ENCODE measurements at places on chromosomes 7 and 10.

DNA sequence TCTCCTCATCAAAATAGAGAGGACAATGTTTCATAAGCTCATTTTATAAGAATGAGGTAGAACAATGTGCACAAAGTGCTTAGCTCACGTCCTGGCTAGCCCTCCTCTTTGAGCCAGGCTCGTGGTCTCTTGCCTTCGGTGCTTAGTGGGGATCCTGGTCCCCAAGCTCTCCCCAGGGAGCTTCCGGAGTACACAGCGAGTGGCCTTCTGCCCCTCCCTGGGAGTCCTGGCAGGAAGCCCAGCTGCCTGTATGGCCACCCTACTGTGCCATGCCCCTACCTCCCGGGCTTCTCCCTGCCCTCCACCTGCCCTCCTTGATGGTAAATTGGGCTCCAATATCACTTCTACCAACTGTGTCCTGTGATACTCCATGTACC is 868 bp downstream of the MYO1G start:
- no peak for DNase-seq

- DNase-seq = no peak
Observed at GRCh38 chr7:5197811-5198210, 7.8 kb downstream of the WIPI2 start.

GRCh38 chr10:70302292-70302691 is 18.5 kb upstream of the NPFFR1 start:
- DNase-seq = no peak

GRCh38 chr7:157558516-157558874 is 221.7 kb downstream of the DNAJB6 start:
- no peak for DNase-seq

- DNase-seq = no peak
Observed at GRCh38 chr7:140435252-140435895, 31.5 kb downstream of the RAB19 start.

- no peak for DNase-seq
Observed at GRCh38 chr10:77320971-77321471, 316.6 kb downstream of the KCNMA1 start.

GRCh38 chr10:132847856-132848255 is 61.9 kb upstream of the NKX6-2 start:
- DNase-seq = no peak

DNA sequence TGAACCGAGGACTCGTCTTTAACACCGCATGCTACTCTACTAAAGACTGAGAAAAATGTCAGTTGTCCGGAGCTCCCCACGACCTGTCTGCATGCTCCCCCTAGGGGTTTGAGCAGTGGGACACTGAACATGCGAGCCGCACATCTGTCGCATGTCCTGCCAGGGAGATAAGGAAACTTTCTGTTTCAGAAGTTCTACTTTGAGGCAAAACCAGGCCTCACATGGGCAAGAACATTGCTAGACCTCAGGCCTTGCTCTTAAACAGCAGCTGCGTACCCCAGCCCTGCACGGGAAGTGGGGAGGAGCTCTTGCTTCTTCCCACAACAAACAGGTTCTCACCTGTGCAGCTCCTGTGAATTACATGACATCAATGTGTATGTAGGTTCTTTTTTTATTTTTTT is 30.3 kb upstream of the HERPUD2 start:
- no peak for DNase-seq

DNA sequence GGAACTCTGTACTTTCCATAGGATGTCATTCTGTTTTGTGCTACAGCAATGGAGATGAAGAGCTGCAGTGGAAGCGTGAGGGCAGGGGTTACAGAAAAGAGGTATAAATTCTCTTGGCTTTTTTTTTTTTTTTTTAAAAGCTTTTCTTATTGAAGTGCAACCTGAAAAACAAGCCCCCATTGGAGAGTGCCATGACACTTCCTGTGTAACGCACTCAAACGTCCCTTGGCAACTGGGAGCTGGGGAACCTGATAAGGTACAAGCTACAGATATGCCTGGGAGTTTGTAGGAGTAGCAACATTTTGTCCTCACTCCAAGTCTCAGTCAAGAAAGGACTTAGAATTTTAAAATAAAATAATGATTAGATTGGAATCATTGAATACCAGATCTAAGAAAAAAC is 512.1 kb downstream of the RPS24 start:
- DNase-seq = no peak

- DNase-seq = peak; percentile 53
Observed at GRCh38 chr7:79176859-79177477, 276.5 kb downstream of the MAGI2 start.

DNA sequence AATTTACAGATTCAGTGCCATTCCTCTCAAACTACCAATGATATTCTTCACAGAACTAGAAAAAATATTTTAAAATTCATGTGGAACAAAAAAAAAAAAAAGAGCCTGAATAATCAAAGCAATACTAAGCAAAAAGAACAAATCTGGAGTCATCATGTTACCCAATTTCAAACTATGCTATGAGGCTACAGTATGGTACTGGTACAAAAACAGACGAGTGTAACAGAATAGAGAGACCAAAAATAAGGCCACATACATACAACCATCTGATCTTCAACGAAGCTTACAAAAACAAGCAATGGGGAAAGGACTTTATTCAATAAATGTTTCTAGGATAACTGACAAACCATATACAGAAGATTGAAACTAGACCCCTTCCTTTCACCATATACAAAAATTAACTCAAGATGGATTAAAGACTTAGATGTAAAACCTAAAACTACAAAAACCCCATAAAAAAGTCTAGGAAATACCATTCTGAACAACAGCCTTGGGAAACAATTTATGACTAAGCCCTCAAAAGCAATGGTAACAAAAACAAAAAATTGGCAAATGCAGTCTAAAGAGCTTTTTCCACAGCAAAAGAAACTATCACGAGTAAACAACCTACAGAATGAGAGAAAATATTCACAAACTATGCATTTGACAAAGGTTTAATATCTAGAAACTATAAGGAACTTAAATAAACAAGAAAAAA is 207.7 kb downstream of the PTN start:
- DNase-seq = no peak

- no peak for DNase-seq
Observed at GRCh38 chr10:30915146-30915545, 116.5 kb downstream of the ZNF438 start.

- DNase-seq = no peak
Observed at GRCh38 chr7:151918510-151918843, 37.8 kb upstream of the GALNTL5 start.

GRCh38 chr7:158695726-158696452 is 8.7 kb downstream of the NCAPG2 start:
- DNase-seq = peak; percentile 82

DNA sequence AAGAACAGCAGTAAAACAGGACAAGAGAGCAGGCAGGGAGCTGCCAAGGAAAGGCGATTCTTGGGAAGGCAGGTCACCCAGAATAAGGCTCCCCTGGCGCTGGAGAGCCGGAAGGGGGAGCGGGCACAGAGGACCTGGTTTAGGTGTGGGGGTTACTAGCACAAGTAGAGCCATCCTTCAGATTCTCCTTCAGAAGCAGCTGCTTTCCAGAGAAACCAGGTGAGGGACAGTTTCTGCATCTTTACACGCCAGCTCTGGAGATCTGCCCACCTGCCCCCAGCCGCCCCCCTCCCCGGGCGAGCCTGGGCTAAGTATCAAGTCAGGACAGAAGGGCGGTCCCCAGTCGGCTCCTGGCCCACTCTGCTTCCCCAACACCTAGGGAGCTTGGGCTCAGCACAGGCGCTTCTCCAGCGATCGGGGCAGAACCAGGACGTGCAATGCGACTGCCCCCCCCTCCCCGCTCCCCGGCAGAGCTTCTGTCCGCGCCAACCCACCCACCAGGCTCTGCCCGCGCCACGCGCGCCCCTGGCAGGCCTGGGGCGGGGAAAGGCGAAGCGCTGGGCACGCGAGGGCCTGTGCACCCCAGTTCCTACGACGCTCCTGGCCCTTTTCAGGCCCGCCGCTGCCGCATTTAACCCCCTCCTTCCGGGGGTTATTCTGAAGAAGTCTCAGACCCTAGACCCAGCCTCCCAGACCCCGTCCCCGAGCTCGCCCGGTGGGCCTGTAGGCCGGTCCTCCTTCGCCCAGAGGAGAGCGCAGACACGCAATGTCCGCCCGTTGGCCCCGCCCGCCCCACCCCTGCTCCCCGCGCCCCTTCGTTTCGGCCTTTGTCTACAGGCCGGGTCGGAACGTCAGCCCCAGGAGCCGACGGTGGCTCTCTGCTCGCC is 4.4 kb upstream of the EN2 start:
- no peak for DNase-seq

- no peak for DNase-seq
Observed at GRCh38 chr7:149261316-149261828, 624 bp upstream of the ZNF783 start.

DNA sequence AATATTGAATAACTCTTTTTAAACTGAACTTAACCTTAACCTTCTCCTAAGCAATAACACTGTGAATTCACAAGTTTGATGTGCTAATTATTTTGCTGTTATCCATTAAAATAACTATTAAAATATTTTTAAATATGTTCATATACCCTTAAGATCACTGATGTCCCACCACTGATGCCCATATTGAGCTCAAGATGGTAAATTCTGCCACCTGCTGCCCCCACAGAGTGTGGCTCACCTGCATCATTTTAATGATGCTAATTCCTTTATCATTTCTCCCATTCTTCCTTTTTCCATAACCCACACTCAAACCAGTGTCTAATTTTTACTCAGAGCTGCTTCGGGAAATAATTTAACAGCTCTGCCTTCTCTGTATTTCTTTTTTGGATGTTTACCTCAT is 82.3 kb upstream of the ARID5B start:
- DNase-seq = no peak

DNA sequence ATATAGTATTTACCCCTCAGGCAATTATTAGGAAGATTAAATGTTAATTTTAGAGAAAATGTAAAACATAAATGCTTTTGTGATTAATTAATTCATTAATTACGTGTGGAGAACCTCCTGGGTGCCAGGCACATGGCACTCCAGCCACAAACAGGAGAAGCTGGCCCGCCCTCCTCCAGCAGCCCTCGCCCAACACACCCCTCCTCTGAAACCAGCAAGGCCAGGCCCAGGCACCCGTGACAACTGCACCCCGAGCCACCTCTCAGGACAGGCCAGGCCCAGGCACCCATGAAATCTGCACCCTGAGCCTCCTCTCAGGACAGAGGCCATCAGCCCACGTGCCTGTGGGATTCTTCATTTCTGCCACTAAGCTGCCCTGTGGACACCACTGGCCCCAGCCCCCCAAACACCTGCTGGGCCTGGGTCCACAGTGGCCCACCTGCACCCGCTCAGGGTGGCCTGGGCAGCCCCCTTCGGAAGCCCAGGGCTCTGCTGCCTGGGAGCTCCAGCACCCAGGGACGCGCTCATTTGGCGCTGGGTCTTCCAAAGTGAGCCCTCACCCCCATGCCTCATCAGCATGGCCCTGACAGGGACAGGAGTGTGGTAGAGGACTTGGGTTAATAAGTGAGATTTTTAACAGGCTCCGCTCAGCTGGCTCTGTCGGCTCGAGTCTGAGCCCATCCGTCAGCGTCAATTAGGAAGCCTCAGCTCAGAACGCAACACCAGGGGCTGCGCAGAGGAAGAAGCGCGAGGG is 482.1 kb downstream of the DNAJB6 start:
- DNase-seq = no peak

DNA sequence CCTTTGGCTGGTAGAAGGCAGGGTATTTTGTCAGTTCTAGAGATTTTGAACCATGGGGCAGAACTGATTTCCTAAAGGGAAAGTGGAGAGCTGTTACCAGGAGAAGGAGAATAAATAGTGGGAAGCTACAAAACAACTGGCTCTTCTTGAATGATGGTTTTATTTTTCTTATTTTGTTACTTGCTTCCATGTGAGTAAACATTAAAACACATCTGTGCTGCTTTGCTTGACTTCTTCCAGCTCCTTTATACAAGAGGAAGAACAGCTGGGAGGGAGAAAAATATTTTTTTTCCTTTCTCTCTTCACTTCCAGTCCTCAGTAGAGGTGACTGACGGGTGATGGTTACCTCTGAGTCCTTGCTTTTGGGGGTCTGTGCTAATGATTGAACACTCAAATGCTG is 30.0 kb upstream of the SYPL1 start:
- DNase-seq = no peak

GRCh38 chr7:79282882-79283602 is 170.4 kb downstream of the MAGI2 start:
- peak; percentile 76 for DNase-seq

- DNase-seq = peak; percentile 22
Observed at GRCh38 chr10:15461353-15462108, 90.4 kb upstream of the FAM171A1 start.

DNA sequence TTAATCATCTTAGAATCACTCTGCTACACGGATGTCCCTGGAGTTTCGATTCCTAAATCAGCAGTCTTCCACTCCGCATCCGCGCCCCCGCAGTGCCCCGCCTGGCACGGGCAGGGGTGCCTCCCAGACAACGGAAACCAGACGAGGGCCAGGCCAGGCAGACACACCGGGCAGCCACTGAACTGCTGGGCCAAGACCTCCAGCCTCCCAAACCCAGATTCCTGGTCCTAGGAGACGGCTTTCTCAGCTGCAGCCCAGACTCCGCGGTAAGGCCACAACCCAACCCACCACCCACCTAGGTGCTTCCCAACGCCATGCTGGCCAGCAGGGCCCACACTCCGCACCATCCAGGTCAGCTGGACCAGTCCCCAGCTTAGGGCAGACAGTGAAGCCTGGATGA is 33.2 kb downstream of the MAD1L1 start:
- DNase-seq = no peak

GRCh38 chr10:95287281-95287680 is 3.5 kb downstream of the PDLIM1 start:
- DNase-seq = no peak

- DNase-seq = no peak
Observed at GRCh38 chr7:12328888-12329770, 74.5 kb downstream of the VWDE start.

GRCh38 chr10:132186488-132187429 is at the start of gene DPYSL4:
Gene DPYSL4, plus strand, starts transcription at chr10:132186948. Its CDS starts 116 bp downstream, at chr10:132187064.
- DNase-seq = peak; percentile 6

DNA sequence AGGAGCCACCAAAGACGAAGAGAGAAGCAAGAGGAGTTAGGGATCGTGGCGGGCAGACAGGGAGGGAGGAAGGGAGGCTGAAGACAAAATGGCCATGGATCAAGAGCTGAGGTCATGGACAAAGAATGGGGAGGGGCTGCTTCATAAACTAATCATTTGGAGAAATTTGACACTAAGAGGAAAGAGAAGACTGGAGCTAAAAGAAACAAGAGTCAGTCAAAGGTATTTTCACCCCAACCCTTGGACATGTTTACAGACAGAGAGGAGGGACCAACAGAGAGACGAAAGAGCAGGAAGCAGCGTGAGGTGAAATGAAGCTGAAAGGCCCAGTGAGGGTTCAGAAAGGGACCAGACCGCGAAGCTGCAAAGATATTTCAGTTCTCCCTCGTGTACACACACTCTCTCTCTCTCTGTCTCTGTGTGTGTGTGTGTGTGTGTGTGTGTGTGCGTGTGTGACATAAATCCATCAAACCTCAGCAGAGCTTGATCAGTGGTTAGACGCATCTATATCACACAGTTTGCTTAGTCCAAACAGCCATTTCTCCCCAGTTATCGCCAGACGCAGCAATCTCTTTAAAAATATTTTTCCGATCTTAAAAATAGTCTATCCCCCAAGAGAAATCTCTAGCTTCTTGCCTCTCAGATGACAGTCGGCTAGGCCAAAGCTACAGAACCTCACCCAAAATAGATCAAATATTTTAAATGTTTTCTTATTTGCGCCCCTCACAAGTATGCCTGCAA is 12.5 kb upstream of the CALD1 start:
- DNase-seq = no peak

GRCh38 chr10:62093863-62094291 is 174.8 kb downstream of the RTKN2 start:
- peak; percentile 70 for DNase-seq

- no peak for DNase-seq
Observed at GRCh38 chr7:12670743-12671520, 16.5 kb upstream of the ARL4A start.

Data from endothelial cell of umbilical vein (primary cell).